Activated CD4-positive, alpha-beta T cell treated with anti-CD3 and anti-CD28 coated beads, Interleukin-10, Interleukin-2, amounts not matched to agents 100 ng/mL and 50 ng/mL, durations not matched to agents 16 hours and 8 hours (primary cell): ENCODE measurements at places on chromosomes 4 and X.

GRCh38 chr4:53937918-53938317 lies 126.5 kb downstream of the CHIC2 start:
- DNase-seq, result no peak

- DNase-seq, result no peak
Measured at GRCh38 chr4:113811359-113811758, 49.8 kb upstream of the CAMK2D start.

DNA sequence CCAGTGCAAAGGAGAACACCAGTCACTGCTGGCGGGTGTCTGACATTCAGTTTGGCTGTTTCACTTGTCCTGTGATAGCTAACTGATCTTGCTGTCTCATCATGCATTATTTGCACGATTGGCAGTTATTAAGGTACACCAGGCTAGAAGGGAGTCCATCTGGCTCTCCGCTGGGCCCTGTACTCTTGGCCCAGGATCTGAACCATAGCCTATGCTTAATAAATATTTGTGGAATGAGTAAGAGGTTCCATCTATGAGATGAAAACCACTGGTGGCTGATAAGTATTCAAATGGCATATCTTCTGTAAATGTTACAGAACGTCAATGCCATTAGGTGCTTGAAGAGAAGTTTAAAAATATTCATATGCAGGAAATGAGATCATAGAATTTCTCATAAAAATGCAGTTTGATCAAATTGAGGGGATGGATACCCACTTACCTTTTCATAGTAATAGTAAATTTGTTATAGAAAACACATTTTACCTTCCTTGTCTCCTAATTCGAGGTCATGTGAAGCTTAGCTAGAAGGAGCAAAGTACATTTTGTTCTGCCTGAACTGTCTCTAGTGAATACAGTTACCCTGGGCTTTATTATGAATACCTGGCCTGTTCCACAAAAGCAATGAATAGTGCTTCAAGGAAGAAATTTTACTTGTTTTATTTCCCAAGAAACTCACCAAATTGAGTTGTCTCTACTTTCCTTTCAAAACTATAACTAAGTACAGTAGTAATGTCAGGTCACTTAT lies 213.5 kb downstream of the CBR4 start:
- DNase-seq, result no peak

GRCh38 chr4:38060829-38061431 lies 100.7 kb downstream of the PTTG2 start:
- no peak for DNase-seq

DNA sequence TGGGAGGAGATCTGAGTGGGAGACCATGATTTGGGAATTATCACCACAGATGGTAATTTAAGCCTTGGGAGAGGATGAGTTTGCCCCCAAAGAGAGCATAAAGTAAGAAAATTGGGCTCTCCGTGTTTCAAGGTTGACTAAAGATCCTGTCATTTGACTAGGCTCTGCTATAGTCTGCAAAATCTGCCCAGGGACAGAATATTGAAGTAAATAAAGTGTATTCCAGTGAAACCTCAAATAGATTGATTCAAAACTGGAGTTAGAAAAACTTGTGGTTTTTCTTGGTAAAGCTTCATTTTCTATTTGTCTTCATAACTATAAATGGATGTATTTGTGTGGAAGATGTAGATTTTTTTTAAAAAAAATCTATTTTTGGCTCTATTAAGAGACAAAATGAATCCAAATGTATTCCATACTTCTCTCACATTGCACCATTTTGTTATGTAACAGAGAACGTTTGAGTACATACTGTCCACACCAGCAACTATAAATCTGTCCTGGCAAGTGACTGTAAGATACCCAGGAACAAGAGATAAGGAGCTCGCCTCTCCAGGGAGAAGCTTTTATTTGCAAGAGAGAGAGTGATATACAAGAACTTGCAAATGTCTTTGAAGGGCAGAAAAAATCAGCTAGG lies 170.2 kb downstream of the CBR4 start:
- peak; percentile 39 for DNase-seq

- peak; percentile 81 for DNase-seq
Measured at GRCh38 chrX:53093177-53093655, 726 bp upstream of the KANTR start.

DNA sequence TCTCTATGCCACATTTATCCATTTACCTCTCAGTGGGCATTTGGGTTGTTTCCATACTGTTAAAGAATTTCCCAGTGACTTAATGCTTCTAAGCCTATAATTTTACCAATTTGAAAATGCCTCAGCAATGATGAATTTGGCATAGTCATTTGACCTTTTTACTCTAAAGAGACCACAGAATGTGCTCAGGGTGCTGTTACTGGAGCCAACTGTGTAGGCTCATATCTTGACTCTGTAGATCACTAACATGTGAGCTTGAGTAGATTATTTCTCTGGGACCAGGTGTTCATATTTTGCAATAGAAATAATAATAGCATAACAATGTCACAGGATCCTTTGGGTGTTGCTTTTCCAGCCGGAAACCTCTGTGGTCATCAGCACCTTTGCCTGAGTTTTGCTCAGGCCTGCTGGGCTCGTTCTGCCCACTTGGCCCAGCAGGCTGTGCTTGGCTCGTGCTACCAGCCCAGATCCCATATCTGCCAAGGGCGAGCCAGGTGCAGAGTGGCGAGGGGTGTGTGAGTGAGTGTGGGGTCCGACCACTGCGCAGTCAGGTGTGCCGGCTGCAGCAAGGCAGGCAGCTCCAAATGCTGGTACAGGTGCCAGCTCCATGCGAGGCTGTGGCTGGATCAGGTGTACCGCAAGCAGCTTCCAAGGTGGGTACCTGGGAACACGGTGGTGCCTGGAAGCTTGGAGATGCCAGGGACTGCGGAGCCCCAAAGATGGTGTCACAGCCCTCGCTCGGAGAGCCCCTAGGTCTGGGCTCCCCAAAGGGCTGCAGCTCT lies 70.6 kb upstream of the ANK2 start:
- no peak for DNase-seq

DNA sequence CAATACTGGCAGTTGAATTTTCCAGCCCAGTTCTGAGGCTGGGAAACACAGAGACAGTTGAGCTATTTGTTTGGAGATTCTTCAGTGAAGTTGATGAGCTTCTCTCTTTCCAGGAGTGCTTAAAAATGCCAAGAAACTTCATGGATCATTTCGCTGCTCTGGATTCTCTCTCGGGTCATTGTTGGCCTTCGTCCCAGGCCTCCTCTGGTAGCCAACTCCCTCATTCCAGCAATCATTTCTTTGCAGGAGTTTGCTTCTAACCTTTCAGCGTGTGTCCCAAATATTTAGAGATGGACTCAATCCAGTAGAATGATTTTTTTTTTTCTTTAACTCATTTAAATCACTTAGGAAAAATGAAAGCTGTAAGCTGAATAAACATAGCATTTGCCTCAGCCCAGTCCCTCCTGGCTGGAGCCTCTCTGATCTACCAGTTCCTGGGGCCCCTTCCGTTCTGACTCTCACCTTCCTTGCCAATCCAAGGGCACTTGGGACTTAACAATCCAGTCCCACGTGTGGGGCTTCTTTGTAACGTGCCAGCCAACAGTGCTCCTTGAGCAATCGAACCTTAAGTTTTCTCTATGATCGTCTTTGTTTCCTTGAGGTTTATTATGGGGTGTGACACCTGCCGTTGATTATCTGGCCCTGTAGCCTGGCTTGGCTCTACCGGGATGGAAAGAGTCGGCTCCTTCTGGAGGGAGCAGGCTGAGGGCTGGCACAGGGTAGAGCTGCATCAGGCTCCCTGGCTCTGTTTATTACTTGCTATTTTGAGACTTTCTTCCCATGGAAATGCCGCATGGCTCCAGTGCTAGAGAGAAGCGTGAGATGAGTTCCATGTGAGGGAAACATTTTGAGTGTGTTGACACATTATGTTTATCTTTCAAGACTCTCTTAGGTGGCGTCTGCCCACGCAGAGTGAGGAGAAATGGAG lies 80.4 kb upstream of the GPC4 start:
- DNase-seq, result no peak

DNA sequence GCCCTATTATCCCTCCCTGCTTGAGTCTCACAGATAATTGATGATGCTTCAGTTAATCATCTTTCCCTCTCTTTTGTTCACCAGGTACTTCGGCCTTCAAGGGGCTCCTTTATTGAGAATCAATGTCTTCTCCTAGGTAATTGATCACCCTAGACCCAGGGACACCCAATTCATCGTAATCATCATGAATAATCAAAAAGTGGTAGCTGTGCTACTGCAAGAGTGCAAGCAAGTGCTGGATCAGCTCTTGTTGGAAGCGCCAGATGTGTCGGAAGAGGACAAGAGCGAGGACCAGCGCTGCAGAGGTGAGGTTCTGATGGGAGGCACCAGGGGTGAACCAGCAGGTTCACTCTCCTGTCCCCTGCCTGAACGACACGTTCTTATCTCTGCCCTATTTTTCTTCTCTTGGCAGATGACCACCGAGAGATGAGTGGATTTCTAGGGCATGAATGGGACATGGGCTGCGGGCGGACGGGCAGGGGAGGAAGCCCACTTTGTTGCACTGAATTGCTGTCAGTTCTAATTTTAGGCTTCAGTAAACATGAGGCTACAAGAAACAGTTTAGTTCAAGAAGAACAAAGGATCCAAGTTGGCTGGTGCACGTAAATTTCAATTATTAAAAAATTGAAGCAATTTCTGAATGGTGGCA lies 80.5 kb downstream of the ALPK1 start:
- DNase-seq, result no peak

DNA sequence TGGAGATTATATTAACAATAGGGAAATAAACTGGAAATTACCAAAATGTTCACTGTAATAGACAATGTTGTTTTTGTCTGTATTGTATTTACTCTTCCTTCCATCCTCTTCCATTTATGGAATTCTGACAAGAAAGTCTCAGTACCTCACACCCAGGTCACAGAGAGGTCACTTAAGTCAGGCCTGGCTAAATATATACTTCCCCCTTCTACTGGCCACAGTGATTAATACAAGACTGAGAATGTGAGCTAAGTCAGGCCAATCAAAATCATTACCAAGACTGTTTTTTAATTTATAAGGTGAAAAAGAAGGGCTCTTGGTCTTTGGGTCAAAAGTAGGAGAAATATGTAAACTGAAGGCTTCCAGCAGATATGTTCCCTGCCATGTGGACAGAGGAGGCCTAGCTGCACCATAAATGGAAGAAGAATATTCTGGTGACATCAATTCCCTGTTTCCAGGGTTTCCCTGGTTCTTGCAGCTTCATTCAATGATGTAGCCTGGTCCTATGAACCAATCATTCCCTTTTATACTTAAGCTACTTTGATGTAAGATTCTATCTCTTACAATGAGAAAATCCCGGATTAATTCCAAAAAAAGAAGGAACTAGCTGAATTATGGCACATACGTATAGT lies 64.3 kb downstream of the LRBA start:
- DNase-seq, result no peak

GRCh38 chrX:148380107-148380506 lies 120.3 kb upstream of the AFF2 start:
- peak; percentile 16 for DNase-seq

DNA sequence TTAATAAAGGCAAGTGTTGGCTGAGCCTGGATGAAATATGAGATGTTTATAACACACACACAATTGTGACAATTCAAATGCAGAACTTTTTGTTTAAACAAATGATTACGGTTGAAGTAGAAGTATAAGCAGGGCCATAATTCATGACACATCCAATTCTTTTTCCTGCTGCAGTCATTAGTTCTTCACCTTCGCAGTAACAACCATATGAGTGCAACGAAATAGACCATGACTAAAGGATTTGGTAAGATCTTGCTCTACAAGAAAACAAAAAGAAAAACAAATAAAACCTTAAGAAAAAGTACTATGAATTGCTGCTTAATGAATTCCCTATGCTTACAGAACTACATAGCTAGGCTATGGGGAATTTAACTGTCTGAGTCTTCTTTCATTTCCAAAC lies 13.9 kb upstream of the BMPR1B start:
- DNase-seq, result no peak

DNA sequence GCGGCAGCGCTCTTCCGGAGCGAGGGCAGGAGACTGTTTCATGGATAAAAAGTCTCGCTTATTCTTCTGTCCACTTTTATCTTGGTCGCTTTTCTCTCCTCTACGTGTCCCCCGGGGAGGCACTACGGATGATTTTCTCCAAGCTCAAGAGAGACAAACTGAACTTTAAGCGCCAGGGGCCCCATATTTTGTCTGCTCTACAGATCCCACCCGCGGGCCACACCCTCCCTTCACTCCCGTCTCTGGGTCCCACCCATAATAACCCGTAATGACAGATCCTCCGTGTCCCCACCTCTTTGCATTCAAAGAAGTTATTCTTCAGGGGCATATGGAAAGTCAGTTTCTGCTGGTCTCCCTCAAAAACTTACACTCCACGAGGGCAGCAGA lies at the start of gene CORIN:
CORIN (minus strand) TSS at position 160 of the 387 bp plus-strand sequence; CDS start at position 42, 118 bp downstream.
- no peak for DNase-seq

DNA sequence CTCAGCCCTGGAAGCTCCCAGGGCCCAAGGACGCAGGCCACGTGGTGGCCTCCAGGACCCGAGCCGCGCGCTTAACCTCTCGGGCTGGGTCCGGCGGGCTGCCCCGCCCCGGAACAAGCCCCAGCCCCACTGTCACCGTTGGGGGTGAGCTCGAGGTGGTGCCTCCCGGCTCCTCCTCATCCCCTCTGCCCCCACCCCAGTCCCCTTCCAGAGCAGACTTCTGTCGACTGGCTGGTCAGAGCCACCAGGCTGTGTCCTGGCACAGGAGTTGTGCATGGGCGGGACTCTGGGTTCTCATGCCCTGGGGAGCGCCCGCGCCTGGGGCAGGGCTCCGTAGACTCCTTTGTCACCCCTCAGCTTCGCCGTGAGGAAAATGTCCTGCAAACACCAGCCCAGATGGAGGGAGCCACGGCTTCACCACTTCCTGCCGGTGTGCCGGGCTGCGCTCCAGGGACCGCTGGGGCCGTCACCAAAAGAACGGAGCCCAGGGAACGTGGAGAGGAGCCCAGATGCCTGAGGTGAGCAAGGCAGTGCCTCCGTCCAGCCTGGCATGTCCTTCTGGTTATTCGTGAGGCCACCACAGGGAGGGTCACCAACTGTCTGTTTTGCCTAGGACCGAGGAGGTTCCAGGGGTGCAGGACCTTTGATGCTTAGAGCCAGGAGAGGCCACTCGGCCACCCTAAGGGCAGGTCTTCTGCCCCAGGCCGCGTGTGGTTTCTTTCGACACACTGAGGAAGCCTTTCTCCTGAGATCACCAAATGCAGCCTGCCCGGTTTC lies 7.1 kb upstream of the RGS12 start:
- DNase-seq, result no peak

- DNase-seq, result no peak
Measured at GRCh38 chr4:84319124-84319523, 180.0 kb downstream of the NKX6-1 start.

GRCh38 chr4:88706574-88706973 lies 8.9 kb upstream of the NAP1L5 start:
- no peak for DNase-seq

GRCh38 chr4:40564815-40565483 lies 64.7 kb downstream of the RBM47 start:
- no peak for DNase-seq
